ENCODE measurements at places on chromosomes 16 and 17. TPM values are rescaled to one million over a fixed set of nuclear protein-coding genes. Genes with fewer than 3 reads are reported as not detected.

GRCh38 chr16:67270931-67271338 lies 8.4 kb upstream of the PLEKHG4 start:
- no peak for DNase-seq

DNA sequence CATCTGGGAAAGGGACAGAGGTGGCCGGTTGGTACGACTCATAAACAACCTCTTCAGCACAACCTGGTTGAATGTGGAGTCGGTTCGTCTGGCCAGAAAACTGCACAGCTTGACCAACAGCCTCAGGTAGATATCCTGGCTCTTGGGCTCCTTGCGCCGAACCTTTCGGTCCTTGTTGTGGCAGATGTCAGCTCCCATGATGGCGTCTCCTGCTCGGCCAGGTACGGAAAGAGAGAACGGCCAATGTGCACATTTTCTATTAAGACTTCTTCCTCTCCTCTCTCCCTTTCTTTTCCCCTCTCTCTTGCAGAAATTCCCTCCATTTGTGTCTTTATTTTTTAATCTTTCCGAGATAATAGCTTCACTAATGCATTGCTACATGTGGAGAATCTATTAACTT lies 41.8 kb upstream of the CNTNAP4 start:
- DNase-seq, result no peak

DNA sequence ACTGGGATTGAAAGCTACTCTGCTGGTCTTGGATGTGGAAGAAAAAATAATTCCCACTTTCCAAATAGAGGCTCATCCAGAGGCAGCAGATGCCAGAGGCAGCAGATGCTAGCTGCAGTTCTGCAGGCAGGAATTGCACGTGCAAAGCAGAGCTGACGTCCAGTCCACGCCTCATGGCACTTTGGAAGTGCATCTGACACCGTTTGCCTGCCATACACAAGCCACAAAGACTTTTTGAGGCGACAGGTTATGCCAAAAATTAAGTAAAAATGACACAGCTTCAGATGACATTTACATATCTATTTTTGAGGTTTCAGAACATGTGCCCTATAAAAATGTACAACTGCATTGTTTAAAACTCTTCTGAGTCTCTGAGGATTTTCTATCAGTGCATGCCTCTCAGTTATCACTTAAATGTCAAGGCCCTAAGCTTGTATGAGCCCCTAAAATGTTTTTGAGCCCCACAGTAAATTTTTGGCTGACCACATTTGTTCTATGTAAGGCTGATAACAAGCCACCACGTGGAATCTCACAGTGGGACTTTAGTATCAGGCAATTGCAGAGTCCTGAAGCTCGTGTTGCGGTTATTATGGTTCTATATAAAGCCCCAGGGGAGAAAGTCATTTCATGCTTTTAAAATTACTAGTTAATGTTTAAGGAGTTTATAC lies 239.2 kb downstream of the PRKCA start:
- no peak for DNase-seq

DNA sequence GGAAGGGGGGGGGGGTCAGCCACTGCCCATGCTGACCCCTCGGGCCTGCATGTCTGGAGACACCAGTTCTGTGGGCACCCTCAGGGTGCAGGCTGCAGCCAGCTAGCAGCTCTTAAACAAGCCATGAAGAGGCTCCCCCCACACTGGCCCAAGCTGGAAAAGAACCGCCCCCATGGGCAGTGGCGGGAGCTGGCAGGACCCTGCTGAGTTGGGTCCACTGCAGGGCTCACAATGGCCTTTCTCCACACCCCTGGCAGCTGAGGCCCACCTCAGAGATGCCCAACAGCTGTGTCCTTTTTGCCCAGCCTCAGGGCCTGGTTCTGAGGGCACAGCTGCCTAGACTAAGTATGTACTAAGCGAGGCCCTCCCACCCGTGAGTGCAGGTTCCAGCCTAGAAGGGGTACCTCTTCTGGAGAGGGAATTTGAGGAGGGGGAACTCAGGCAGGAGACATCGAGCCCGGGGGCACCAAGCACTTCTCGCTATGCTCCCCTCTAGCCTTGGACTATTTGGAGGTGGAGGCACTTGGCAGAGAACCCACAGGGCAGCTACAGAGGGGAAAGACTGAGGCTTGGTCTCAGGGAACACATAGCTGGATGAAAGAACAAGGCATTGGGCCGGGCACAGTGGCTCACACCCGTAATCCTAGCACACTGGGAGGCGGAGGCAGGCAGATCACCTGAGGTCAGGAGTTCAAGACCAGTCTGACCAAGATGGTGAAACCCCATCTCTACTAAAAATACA lies 3.2 kb downstream of the THRA start:
- no peak for DNase-seq

DNA sequence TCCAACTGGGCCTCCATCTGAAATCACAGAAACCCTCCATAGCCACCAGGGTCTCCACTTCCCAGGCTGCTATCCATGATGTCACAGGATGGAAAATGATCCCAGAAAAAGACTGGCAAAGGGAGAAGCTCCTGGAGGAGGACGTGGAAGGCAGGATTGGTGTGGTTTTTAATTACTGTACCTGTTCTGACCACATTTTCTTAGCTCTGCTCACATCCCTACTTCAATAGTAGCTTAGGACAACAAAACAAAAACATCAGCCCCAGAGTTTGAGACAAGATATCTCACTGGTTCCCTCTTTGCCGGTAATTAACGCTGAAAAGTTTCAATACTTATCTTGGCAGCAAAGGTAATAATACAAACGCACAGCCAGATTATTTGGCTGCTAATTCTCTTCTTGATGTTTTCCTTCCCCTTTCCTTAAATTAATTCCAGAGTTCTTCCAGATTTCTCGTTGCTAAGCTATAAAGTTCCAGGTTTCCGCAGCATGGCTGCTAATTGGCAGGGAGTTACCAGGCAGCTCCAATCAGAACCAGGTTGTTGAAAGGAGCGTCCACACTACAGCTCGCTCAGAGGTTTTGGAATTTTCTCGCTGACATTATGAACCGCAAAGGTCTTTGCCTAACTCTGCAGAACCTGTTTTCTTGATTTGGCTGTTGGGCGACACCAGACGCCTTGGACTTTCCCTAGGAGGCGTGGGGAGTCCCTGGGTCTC lies 263.4 kb downstream of the MRTFB start:
- no peak for DNase-seq

- peak; percentile 78 for DNase-seq
Measured at GRCh38 chr17:17001874-17002520, 30.1 kb upstream of the TNFRSF13B start.

GRCh38 chr16:50280932-50281331 lies 14.6 kb downstream of the ADCY7 start:
- DNase-seq, result no peak

GRCh38 chr17:39306509-39307212 lies 80.9 kb upstream of the STAC2 start:
- DNase-seq, result no peak

- DNase-seq, result no peak
Measured at GRCh38 chr16:368388-369158, 1.8 kb downstream of the MRPL28 start.

GRCh38 chr16:69935278-69935711 lies 15.8 kb upstream of the CLEC18A start:
- no peak for DNase-seq

DNA sequence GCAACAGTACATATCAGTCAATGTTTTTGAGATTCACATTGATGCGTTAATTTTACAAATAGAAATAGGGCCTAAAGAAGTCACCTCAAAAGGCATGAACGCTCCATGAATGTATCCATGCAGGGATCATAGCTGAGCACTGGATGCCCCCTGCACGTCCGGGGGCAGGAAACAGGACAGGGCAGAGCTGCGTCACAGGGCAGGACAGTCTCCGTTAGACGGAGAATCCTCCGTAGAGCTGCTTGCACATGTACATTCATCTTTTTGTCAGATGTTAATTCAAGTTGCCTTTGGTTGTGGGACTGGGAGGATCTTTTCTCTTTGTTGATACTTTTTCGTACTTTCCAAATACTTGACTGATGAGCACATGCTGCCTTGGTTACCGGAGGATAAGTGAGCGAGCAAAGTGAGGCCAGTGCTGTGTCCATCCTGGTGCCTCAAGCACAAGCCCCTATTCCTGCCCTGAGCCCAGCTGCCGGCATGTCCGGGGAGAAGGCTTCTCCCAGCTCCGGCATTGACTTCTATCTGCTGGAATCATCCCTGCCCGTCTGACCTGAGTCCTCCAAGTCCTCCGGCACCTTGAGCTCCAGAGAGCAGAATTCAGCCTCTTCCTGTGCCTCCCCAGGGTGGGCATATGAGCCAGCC lies 15.0 kb downstream of the GAA start:
- no peak for DNase-seq

DNA sequence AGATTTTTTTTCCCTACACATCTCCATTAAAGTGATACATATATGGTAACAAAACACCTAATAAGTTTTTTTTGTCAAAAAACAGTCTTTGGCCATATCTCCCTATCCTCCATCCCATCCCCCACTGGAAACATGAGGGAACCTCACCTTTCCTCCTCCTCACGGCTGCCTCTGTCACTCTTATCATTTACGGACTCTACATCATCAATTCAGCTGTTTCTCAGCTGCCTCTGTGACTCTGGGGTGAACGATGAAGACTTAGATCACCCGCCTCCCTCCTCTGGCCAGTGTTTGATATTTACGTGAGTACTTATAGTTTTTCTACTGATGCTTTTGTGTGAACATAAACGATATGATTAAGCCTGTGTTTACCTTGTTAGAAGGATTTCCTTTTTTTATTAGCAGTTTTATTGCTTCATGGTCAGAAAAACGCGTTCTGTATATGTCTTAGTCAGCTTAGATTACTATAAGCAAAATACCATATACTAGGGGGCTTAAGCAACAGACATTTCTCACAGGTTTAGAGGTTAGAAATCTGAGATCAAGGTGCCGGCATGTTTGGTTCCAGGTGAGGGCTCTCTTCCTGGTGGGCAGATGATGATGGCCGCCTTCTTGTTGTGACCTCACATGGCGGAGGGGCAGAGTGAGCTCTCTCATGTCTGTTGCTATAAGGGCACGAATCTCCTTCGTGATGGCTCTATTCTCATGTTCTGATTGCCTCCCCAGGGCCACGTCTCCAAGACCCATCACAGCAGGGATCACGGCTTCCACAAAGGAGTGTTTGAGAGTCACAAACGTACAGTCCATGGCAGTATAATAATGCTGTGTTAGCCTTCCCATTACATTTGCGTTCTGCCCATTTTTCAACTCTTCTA lies 32.1 kb downstream of the DNAH17 start:
- DNase-seq, result no peak

GRCh38 chr17:33753452-33753851 lies 460.4 kb upstream of the ASIC2 start:
- DNase-seq, result no peak

DNA sequence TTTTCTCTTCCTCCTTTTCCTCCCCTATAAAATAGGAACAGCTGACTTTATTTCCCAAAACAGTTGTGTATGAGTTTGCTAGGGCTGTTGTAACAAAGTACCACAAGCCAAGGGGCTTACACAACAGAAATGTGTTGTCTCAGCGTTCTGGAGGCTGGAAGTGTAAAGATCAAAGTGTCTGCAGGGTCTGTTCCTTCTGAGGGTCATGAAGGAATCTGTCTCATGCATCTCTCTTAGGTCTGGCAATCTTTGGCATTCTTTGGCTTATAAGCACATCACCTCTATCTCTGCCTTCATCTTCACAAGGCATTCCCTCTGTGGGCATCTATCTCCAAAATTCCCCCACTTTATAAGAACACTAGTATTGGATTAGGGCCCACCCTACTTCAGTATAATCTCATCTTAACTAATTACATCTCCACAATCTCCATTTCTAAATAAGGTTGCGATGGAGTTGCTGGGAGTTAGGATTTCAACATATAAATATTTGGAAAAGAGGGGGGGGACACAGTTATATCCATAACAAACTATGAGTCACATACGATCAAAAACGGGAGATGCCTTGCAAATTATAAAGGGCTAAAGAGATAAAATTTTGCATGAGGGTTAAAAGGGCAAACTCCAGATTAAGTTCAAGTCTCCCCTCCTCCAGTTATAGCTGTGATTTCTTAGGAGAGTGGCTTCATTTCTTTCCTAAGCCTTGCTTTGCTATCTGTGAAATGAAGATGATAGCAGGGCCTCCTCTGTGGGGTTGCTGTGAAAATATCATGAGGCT lies 109.7 kb downstream of the VAT1L start:
- DNase-seq, result no peak

DNA sequence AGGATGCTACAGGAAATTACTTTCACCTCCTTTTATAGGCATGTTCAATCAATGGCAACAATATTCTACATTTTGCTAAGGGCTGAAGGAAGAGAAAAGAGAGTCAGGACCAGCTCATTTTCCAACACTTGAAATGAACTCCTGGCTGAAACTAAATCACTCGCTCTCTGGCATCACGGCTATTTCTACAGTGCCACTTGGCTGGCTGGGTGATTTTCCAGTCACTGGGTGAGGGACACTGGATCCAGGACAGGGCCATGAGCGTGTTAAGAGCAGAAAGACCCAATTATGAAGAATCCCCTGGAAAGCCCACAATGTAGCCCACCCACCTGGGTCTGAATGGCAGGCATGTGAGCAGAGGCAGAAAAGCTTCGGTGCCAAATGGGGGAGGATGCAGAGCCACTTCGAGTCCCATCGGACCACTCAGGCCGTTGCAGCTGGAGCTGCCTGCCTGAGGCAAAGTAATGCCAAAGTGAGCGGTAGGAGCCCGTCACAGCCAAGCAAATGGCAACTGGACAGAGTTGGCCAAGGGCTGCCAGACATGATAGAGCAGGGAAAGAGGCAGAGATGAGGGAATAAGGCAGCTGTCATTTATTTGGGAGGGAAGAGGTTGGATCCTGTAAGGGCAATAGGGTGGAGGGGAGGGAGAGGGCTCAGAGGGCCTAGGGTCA lies 246.2 kb downstream of the STX8 start:
- DNase-seq, result no peak

- DNase-seq, result no peak
Measured at GRCh38 chr17:4008441-4009185, 44.4 kb upstream of the ATP2A3 start.

DNA sequence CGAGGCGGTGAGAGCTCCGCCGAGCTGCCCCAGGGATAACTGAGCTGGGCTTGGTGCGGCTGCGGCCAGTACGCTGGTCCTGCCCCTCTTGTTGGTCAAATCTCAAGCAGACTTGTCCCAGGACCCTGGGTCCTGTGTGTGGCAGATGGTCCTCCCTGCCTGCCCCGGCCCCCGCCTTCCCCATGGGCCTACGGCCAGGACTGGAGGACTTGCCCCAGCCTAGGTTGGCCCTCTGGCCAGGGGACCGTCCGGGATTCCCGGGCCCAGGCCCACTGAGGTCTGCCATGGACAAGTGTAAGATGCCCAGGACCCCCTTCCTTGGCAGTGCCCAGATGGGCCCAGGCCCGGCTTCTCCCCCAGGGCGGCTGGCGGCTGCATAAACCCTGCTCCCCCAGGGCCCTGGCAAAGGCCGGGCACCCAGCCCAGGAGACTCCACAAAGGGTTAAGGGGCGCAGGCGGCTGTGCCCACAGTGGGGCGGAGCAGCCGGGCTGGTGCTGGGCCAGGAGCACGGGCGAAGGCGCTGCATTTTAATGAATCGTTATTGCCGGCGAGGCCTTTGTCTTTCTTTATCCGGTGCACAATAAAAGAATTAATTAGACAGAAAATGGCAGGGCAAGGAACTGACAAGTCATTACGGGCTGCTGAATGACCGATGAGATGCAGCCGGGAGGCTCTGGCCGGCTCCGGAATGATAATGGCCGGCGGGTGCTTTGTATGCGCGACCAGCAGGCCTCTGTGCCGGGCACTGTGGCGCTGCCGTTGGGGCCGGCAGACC lies 9.1 kb downstream of the SOX8 start:
- DNase-seq, result no peak

CACNA1H gene
- total RNA-seq, result 0.48 TPM

C16orf96 gene
- total RNA-seq, result 0.55 TPM

KRT24 gene
- total RNA-seq, result not detected

HBA1 gene
- total RNA-seq, result 1.1 TPM

GDPD3 gene
- 20.5 TPM for total RNA-seq

KRTAP4-1 gene
- total RNA-seq, result not detected

Measured in activated T-cell treated with anti-CD3 and anti-CD28 coated beads, Interleukin-2, amount 50 U/mL, for 72 hours (primary cell).